WTC11 (cell line): ENCODE measurements at places on chromosomes 2 and 18.

DNA sequence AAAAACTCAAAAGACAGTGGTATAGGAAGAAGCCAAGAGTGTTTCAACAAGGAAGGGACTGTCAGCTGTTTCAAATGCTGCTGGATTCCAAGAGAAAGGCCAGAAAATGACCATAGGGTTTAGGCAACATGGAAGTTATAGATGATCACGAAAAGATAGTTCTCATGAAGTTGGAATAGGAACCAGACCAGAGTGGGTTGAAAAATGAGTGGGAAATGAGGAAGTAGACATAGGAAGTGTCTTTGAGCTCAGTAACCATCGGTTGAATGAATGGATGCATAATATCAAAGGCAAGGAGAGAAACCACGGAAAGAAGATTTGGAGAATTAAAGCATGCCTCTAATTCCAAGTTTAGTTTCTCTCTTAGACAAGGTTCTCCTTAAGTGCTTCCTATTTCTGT, 1.3 kb downstream of the NCAPH start:
- no peak for DNase-seq

- no peak for DNase-seq
These were observed 21.5 kb upstream of the TMEM87B start for GRCh38 chr2:112033600-112033999.

- no peak for DNase-seq
These were observed 204.8 kb downstream of the RBM43 start for GRCh38 chr2:151056870-151057269.

DNA sequence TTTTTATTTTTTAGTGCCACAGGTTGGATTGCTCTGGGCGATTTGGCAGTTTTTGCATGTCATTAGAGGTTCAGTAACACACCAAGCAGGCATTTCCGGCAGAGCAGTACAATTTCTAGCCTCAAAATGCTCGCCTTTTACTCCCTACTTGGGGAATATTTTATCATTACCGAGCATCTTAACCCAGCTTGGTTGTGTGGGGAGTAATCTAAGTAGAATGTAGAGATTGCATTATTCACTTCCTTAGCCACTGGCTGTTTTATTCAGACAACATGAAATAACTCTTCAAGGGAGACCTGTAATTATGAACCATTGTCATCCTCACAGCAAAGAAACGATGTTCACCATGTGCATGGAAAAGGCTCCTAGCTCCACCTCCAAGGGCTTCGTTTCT, 13.1 kb downstream of the GRP start:
- no peak for DNase-seq

DNA sequence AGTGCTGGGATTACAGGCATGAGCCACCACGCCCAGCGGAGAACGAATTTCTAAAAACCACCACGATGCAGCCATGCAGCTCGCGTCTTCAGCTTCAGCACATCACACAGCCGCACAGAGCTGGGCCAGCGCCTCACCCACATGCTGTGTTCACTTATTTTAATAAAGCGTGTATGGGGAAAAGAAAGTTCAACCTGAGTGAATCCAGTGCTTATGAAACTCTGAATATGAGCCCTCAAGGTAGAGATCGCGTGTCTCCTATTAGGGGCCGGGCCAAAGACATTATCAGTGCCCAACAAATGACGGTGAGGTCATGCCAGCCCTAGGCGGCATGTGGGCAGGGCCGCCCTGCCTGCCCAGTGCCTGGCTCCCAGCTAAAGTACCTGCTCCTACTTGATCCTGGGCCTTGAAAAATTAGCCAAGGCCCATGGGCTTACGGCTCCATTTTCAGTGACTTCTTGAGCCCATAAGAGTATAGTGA, 44.3 kb downstream of the SPRED2 start:
- no peak for DNase-seq

GRCh38 chr2:17301437-17301836, 216.8 kb downstream of the RAD51AP2 start:
- DNase-seq = no peak

GRCh38 chr2:146987996-146988395, 856.8 kb upstream of the ACVR2A start:
- DNase-seq = no peak

DNA sequence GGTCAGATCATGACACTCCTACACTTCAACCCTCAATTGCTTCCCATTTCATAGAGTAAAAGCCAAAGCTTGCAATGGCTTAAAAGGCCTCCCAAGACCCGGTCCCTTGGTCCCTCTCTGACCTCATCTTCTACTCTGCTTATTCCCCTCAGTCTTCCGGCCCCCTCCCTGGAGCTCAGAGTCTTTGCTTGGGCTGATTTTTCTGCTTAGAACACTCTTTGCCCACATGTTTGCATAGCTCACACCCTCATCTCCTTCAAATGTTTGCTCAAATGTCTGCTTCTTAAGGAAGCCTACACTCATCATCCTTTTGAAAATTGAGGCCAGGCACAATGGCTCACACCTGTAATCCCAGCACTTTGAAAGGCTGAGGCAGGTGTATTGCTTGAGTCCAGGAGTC, 65.6 kb upstream of the CAPN13 start:
- DNase-seq = no peak

- DNase-seq = no peak
These were observed 150.4 kb downstream of the RAPGEF4 start for GRCh38 chr2:172885996-172886395.

DNA sequence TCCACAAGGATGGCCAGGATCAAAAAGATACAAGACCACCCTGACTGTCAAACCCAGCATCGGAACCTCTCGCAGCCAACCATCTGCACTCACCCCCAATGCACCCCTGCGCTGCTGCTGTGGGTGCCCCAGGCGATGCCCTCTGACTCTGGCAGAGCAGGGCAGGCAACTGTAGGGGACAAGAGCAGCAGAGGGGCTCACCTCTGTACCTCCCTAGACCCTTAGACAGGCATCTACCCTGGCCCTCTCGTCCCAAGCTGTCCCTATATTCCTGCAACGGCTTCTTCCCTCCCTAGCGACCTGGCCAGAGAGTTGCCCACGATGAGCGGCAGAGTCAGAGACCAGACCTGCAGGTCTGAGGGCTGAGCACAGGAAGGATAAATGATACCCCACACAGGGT, 128.2 kb downstream of the HDAC4 start:
- DNase-seq = no peak

GRCh38 chr2:20929721-20930120, 106.8 kb upstream of the LDAH start:
- no peak for DNase-seq

- no peak for DNase-seq
These were observed 9.6 kb downstream of the IRS1 start for GRCh38 chr2:226790011-226790410.

- no peak for DNase-seq
These were observed 45.8 kb downstream of the PSMG2 start for GRCh38 chr18:12748671-12749070.

DNA sequence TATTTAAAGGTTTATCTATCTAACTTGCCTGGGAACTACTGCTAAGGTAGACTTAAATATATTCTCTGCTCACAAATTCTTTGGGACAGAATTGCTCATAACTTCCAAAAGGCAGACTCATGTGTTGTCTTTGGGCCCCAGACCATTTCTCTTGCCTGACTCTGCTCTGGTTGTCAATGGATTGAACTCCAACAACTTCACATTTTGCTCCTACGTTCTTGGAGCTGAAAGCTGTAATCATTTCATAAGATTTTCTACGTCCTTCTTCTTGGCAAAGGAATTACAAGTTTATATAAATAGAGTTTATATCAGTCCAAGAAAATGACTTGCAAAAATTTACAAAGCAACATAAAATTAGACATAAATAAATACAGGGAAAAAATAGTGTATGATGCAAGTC, 32.9 kb upstream of the PPM1B start:
- no peak for DNase-seq

- DNase-seq = no peak
These were observed 67.8 kb downstream of the CWC22 start for GRCh38 chr2:179939259-179939658.

DNA sequence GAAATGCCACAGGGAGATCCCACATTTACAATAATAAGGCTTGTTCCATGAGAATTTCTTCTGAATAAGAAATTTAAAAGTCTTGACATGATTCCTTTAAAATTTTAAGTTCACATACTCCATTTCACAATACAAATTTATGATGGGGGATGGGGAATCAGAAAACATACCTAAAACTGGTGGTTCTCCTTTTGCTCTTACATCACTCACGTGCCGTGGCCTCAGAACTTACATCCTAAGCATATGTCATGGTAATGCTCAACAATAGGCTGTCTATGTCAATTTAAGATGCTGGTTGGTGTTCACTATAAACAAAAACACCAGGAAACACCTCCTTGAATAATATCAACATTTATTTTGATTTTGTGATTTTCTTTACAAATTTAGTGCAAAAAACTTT, 12.8 kb downstream of the UPP2 start:
- no peak for DNase-seq

DNA sequence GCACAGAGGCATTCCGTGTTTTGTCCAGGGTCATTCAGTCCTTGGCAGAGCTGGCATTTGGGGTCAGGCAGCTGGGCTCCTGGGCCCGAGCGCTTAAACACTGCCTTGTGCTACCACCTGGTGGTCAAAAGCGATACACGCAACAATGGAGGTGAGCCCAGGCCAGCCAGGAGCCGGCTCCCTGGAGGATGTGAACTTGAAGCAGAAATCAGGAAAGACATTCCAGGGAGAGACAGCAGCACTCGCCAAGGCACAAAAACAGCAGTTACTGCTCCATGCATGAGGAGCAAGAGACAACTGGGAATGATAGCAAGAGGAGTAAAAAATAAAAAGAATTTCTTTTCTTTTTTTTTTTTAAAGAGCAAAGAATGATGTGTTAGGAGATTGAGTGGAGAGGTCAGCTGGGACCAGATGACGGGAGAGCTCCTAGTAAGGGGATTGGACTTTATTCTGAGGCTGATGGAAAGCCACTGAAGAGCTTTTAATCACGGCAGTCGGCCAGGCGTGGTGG, 20.7 kb downstream of the SCYGR8 start:
- peak; percentile 84 for DNase-seq

DNA sequence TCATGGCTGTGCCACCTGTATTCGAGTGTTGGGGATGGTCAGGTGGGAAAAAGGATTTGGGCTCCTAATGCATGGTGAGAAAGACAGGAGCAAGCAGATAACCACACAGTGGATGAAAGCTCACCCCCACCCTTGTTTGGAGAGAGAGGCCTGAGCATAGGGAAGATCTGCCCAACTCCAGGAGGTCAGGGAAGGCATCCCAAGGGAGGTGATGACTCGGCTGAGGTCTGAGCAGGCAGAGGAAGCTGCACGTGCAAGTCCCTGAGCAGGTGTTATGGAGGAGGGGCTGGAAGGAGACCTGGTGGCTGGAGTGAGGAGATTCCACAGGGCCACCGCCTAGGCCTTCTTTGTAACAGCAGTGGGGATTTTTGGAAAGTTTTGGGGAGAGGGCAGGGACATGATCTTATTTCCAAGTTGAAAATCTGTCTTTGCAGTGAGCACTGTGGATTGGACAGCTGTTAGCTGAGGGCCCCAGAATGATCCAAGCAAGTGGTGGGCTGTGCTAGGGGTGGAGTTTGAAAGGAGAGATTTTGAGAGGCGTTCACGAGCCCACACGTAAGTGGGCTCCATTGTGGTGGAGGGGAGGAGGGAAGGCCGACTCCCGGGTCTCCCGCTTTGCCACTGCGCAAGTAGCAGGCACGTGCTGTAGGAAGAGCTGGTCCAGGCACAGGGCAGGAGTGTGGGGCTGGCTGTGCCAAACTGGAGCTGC, 228.5 kb downstream of the GLI2 start:
- DNase-seq = no peak

DNA sequence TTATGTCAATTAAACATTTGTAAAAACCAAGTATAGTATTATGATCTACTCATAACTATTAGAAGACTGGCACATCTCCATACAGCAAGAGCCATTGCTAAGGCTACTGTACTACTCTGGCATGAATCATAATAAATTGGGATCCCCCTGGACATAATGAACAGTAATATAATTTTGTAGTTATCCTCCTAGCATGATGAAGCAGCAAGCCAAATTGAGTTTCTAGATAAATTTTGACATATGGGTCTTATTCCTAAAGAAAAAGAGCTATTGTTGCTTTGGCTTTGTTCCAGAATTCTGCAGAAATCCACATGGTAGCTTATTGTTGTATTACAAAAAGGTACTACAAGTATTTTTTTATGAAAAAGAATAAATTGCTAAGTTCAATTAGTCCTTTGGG, 204.3 kb downstream of the CAMKMT start:
- no peak for DNase-seq

GRCh38 chr2:241096979-241097378, 5.1 kb downstream of the MTERF4 start:
- no peak for DNase-seq

GRCh38 chr2:120445449-120446143, 99.7 kb downstream of the INHBB start:
- no peak for DNase-seq

DNA sequence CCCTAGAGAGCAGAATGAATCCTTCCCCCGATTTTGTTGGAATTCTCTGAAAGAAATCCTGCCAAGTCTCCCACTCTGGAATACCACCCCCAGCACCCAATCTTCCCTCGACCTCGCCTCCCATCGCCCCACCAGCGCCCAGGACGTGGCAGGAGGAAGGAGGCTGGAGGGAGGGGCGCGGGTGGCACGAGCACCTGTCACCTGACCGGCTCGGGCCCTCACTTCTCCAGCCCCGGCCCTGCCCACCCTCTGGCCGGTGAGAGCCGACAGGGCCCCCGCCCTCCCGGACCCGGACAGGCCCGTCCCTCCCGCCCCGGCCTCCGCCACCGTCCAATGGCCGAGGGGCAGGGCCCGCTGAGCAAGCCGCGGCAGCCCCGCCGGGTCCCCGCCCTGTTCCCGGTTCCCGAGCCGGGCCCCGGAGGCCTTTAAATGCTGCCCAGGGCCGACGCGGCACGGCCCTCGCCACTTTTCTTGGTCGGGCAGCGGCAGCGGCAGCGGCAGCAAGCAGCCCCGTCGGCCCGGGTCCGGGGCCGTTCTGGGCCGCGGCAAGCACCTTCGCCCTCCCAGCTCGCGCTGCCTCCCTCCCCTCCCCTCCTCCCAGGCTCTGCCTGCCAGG, at the start of gene LGALSL:
TSS of gene LGALSL (plus strand) at position 393 of the 616 bp plus-strand sequence. CDS start 384 bp downstream, outside the sequence.
- DNase-seq = peak; percentile 85

GRCh38 chr2:16100006-16100405, 159.7 kb downstream of the MYCN start:
- no peak for DNase-seq

DNA sequence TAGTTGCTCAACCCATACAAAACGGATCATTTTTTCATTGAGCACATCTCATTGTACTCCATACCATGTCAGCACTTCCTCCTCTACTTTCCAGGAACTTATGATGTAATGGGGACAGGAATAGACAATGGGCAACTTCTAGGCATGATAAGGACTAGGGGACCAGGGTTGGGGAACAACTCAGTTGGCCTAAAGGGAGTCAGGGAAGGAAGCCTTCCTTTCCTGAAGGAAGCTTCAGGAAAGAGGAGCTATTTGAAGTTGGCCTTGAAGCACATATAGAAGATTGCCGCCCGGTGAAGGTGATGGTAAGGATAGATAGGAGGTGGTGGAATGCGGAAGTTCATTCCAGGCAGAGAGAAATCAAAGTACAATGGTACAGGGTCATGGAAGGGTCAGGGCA, 283.9 kb downstream of the SLC8A1 start:
- no peak for DNase-seq

DNA sequence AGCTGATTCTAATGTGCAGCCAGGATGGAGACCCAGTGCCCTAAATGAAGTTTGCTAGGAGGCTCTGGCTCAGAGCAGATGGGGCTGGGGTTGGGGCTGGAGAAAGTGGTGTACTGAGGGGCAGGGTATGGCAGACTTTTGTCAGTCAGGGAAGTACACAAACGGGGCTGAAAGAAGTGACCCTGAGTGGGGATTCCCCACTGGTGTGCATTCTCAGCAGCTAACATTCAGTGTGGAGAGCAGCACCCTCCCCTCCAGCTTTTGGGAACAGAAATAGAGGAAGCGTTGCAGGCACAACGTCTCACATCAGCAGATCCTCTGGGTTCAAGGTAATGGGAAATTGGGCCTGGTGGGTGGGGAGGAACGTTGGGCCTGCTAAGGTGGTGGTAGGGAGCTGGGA, 89.1 kb upstream of the GCFC2 start:
- DNase-seq = no peak
